ENCODE measurements at places on chromosomes 1 and 21.
A peak's percentile ranks its signal among the peaks of the same experiment; 100 is the strongest.

DNA sequence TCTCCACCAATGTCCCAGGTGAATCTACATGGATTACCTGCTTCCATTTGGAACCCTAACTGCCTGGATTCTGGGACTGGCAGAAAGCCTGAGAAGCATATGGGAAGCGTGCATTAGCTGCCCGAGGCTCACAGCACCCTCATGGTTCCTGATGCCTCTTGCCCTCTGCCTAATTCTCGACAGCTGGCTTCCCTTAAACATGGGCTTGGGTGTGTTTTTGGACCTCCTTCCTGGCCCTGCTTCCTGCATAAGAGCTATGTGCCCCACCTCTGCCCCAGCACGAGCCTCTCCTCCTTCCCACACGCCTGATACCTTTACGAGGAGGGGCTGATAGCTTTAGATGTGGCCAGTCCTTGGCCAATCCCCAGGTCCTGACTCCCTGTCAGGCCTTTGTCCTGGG is 152.4 kb upstream of the HMGB4 start:
- DNase-seq = no peak

GRCh38 chr1:10728595-10729410 is 67.6 kb downstream of the CASZ1 start:
- DNase-seq = no peak

- no peak for DNase-seq
Measured at GRCh38 chr1:1245178-1245816, 1.2 kb downstream of the C1QTNF12 start.

DNA sequence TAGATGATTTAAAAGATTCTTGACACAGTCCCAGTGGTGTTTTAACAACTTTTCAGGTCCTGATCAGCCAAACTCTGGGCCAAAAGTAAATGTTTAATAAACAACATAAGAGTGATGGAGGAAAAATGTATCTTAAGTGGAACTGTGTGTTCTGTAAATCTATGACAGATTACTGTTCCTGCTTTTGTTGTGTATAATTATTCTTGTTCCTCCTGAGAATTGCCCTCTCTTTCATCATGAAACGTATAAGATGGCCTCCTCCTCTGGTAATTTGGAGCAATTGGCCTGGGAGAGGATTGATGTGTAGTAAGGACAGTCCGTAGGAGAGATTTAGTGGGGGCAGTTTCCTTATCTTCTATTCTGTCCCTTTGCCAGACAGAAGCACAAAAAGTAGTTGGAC is 34.5 kb downstream of the GALNT2 start:
- DNase-seq = no peak

GRCh38 chr1:10960411-10961299 is 51.8 kb upstream of the TARDBP start:
- peak; percentile 81 for DNase-seq

GRCh38 chr1:156337052-156337887 is 822 bp downstream of the CCT3 start:
- DNase-seq = peak; percentile 20

DNA sequence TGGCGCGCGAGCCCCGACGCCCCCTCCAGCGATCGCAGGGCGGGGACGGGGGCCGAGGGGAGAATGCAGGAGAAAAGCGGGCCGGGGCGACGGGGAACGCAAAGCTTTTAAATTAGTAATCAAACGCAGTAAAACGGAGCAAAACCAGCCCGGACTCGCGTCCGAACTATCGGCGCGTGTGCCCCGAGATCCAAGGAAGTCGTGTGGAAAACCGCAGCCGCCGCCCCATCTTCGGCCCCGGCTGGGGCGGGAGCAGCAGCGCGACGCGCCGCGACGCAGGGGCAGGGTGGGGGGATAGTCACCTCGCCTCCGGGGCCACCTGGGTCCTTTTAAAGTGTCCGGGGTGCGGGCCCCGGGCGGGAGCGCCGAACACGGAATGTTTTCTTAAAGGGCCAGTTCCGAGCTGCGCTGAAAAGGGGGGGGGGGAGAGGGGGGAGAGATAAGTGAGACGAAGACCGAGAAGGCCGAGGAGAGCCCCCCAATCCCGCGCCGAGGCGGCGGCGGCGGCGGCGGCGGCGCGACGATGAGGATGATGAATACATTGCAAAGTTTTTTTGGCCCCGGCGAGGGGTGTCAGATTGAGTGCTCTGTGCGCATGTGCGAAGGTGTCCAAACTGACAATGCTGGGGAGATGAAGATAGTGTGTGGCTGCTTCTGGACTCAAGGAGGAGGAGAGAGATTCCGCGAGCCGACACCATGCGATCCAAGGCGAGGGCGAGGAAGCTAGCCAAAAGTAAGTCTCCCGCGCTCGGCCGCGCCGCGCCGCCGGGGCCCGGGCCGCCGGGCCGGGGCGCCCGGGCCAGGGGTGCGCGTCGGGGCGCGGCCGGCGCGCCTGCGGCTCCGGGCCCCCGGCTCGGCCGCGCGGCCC is at the start of gene PRDM16:
Gene PRDM16 (plus strand): TSS at position 640 of the 868 bp plus-strand sequence. CDS start 57 bp downstream, at position 697.
- DNase-seq = no peak

DNA sequence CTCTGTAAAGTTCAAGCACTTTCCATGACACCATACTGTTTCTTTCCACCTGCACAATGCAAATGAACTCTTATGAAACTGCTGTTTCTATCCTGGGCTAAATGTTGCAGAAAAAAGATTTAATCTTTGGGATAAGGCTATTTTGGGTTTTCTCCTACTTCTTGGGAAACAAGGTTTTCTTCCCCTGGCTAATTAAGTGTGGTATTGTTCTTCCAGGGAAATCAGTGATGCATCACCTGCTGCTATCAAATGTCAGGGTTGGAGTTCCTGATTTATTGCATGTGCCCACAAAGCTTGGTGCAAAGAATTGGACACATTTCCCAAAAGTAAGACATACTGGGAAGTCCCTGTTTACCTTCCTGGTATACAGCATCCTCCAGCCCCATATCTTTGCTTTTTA is 6.0 kb upstream of the RGS4 start:
- DNase-seq = no peak

- DNase-seq = no peak
Measured at GRCh38 chr1:117096951-117097408, 24.6 kb downstream of the TRIM45 start.

DNA sequence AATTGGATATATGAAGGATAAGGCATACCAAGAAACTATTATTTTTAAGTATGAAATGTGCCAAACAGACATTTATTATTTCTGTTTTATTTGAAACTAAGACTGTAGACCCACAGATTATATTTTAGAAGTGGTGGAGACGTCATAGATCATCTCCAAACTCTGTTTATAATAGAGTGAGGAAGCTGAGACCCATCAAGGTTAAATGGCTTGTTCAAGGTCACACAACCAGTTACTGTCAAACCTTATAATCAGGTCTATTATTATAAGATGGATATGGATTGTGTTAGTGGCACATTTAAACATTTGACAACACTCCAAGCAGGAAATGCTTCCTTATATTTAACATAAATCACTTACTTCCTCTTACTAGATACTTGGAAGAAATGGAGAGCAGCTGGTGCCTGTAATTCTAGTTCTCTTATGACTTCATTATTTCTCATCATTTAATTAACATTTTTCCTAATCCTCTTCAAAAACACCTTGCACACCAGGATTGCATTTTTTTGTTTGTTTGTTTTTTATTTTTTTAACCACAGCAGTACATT is 117.0 kb downstream of the NEK7 start:
- DNase-seq = peak; percentile 17

- DNase-seq = no peak
Measured at GRCh38 chr1:31642366-31642765, 2.3 kb downstream of the PEF1 start.

DNA sequence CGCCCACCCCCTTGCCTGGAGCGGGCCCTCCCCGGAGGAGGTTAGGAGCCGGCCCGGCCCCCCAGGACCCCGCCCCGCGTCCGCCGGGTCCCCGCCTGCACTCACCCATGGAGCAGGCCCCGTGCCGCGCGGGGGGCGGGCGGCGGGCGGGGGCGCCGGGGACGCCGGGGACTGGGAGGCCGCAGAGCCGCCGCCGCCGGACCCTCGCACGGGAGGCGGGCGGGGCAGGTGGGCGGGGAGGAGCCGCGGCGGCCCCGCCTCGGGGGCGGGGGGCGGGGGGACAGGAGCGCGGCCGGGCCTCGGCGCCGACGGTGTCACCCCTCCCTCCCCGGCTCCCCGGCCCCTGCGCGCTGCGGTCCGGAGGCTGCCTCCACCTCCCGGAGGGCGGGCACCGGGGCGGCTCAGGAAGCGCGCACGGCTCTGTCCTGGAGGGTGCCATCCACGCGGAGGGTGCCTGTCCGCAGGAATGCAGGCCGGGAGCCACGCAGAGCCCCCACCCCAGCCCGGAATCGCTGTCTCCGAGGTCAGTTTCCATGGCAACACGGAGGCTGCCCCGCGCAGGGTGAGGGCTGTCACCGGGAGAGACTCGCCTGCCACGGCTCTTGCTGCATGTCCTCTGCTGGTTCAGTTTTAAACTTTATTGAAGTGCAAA is 5.9 kb upstream of the PLEKHG5 start:
- DNase-seq = no peak

DNA sequence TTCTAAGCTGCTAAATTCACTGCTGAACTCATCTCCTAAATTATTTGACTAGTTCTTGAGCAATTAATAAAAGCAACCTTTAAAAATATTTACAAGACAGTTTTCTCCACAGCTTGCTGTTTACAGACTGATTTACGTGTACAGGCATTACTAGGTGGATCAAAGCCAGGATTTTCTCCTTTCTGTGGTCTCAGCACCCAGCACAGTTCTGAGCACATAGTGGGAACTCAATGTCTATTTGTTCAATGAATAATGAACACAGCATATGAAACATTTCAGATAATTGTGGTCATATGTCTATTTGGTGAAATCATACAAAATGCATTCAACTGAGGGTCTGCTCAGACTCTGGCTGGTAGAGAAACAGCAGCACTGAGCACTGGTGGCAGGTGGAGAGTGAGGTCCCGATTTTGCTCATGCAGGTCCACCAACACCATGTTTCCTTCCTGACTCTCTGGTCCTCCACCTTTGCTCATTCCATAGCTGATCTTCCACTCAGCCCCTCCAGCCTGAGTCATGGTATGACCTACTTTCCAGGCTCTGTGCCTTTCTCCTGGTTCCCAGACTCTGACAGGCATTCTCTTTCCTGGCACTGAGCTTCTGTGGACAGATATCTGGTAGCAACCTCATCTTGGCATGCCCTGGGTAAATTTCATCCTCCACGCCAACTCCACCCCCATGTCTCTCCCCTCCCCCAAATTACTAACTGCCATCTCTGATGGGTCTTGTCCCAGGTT is 311.3 kb downstream of the TGFB2 start:
- no peak for DNase-seq

DNA sequence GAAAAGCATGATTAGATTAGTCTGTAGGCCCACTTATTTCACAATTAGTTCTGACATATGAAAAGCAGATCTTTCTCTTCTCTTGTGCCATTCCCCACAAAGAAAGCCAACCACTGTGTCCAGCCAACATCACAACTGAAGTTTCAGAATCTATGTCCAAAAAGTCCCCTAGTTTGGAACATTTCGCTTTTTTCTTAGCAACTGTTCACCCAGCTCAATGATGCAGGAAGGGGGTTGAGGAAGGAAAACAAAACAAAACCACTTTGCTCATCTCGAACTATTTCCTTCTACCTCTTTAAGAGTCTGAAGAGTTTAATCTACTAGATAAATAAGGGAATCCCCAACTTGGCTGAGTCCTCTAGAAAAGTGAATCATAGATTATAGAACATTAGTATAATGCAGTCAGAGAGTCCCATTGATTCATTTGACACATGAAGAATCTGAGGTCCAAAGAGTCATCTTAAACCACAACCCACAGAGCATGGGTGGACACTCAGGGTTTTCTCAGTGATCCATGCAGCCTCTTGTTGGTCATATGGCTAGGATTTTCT is 159.3 kb upstream of the SGIP1 start:
- peak; percentile 96 for DNase-seq

DNA sequence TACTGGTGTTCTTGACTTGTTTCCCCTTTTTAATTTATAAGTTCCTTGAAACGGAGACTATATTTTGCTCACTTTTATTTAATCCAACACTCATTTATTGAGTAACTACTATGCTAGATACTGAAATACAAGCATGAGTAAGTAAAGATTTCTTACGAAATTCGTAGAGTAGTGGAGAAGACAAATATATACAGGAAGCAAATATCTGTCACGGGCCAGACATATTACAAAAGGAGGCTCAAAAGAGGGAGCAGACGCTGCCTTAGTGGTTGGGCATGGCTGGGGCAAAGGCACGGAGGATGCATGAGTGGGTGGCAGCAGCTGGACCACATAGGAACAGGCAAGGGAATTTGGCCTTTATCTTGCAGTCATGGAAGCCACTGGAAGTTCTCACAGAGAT is 6.8 kb downstream of the NCF2 start:
- DNase-seq = peak; percentile 88

DNA sequence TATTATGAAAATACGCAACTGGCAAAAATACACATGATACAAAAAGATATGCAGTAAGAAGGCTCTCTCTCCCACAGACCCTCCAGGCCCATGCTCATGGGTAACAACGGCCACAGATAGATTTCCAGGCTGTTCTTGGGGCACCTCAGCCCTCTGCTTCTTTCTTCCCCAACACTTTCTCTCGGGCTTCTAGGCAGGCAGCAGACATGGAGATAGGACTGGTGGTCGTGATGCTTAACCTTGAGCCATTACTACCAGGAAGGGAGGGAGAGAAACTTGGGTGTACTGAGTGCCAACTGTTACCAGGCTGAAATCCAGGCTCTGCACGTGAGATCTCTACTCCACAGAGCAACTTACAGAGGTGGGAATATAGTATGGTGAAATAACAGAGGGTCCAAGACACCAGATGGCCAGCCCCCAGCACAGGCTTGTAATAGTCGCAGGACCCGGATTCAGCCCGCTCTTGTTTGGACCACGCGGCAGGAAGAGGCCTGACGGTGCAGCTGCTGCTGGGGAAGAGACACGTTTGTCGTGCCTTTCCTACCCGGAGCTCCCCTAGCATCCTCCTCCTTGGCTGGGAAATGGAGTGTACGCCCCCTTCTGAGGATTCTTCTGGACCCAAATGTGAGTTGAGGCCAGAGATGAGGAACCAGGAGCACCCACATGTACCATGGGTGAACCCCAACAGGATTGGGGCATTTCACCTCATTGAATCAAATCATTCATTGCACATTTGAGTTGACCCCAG is 441.1 kb upstream of the VAMP3 start:
- no peak for DNase-seq

GRCh38 chr1:157774412-157774811 is 2.5 kb downstream of the FCRL2 start:
- no peak for DNase-seq

DNA sequence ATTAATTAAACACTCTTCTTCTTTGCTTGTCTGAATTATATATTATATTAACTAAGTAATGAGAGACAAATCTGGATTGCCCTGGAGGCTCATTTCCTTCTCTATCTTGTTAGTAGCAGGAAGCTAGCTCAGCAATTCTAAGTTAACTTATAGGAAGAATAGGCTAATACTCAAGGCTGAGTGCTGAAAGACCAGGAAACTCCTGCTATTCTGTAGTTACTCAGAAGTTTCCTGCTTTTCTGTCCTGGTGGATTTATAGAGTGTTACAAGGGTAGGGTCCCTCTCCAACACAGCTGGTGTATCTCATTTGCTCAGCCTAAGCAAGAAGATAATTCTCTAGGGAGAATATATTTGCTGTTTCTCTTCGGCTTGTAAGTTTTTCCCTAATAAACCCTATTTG is 29.2 kb downstream of the HSPA13 start:
- DNase-seq = no peak

GRCh38 chr1:169326956-169327268 is 40.7 kb downstream of the NME7 start:
- DNase-seq = peak; percentile 19
